ENCODE measurements at places on chromosomes 7 and 10.

GRCh38 chr7:17054206-17054605 lies 172.4 kb upstream of the AGR3 start:
- DNase-seq = no peak

GRCh38 chr10:30154126-30154525 lies 94.7 kb upstream of the JCAD start:
- no peak for DNase-seq

DNA sequence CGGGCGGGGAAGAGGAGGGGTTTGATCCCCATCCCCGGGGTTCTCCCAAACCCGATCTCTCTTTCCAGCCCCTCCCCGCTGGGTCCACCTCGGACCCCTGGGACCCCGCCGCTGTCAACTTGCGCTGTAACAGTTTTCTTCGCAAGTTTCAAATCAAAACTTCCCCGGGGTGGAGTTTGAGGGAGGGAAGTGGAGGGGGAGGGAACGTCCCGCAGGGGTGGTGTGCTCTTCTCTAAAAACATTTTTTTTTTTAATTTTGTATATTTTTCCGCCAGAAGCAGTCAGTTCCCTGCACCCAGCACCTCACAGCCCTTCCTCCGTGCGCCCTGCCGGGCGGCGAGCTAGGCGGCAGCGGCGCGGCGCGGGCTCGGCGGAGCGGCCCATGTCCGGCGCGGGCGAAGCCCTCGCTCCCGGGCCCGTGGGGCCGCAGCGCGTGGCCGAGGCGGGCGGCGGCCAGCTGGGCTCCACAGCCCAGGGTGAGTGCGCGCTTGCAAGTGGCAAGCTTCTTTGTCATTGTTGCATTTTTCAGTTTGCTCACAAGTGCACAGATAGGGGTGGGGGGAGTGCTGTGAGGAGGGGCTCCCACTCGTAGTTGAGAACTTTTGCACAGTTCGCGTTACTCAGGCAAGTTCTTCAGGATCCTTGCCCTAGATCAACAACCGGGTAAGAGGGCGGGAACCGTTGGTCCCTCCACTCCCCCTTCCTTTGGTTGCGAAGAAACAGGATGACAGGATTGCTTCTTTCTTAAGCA lies 933 bp downstream of the MDFIC start:
- peak; percentile 29 for DNase-seq

GRCh38 chr10:100522945-100523344 lies 3.3 kb upstream of the SEC31B start:
- no peak for DNase-seq

- no peak for DNase-seq
Observed at GRCh38 chr7:82926477-82926876, 236.2 kb downstream of the PCLO start.

DNA sequence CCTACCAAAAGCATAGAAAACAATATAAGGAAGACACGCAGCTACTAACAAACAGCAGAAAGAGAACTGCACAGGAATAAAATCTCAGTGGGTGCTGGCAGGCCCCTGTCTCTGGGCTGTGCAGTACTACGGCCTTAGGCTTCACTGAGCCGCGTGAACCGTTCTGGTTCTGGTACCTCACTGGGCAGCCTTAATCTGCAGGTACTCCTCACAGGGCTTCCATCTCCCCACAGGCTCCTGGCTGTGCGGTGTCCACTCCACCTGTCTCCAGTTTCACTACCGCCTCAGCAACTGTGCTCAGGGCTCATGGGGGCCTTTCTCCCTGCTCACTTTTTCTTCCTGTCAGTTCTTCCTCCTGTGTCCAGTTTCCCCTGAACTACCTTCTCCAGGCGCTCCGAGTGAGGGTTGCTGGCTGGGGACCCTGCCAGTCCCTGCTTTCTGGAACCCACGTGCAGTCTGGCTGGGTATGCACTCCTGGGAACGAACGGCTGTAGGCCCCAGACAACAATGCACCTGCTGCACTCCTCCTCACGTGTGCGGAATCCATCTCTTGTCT lies 75.7 kb downstream of the VIPR2 start:
- no peak for DNase-seq

GRCh38 chr7:129989466-129989865 lies 36.7 kb upstream of the UBE2H start:
- DNase-seq = no peak

- DNase-seq = no peak
Observed at GRCh38 chr7:80047856-80048459, 86.7 kb upstream of the GNAI1 start.

GRCh38 chr7:156429514-156429913 lies 211.1 kb upstream of the RNF32 start:
- DNase-seq = no peak

- no peak for DNase-seq
Observed at GRCh38 chr10:107103174-107104025, 61.1 kb downstream of the SORCS1 start.

GRCh38 chr10:16944402-16944801 lies 127.2 kb upstream of the RSU1 start:
- no peak for DNase-seq

DNA sequence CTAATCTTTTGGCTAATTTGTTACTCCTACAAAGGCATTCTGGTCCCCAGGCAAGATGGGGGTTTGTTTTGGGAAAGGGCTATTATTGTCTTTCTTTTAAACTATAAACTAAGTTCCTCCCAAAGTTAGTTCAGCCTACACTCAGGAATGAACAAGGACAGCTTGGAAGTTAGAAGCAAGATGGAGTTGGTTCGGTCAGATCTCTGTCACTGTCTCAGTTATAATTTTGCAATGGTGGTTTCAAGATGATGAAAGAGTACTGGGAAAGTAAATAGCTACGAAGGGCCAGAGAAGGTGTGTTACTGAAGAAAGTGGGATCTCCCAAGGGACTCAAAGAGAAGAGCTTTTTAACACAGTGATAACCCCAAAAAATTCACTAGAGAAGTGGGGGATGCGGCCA lies 10.3 kb upstream of the MYO1G start:
- no peak for DNase-seq

GRCh38 chr10:30437031-30437841 lies 3.3 kb downstream of the MAP3K8 start:
- no peak for DNase-seq

DNA sequence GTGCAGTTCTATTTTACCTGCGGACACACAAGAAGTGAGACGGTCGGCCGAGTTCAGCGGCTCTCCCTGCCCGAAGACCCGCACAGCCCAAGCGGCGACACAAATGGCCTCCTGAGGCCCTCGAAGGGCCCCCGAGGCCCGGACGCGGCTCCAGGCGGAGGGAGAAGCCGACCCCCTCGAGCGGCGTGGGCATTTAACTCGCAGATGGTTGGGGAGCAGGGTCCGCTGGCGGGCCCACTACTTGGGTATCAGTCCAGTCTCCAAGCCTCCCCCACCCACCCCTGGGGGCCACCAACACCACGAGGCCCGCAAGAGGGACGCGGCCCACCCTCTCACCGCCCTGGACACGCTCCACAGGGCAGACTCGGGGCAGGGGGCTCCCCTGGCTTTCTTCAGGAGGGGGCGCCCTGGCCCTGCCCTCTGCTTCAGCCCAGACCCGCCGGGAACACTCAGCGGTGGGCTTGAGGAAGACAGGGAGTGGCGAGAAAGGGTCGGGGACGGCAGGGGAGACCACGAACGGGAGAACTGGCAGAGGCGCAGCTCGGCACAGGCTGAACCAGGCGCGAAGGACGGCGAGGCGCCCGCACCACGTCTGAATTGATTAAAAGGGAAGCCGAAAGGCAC lies 1.7 kb downstream of the IGF2BP3 start:
- no peak for DNase-seq

GRCh38 chr7:95018021-95018420 lies 110.6 kb downstream of the PPP1R9A start:
- DNase-seq = no peak

DNA sequence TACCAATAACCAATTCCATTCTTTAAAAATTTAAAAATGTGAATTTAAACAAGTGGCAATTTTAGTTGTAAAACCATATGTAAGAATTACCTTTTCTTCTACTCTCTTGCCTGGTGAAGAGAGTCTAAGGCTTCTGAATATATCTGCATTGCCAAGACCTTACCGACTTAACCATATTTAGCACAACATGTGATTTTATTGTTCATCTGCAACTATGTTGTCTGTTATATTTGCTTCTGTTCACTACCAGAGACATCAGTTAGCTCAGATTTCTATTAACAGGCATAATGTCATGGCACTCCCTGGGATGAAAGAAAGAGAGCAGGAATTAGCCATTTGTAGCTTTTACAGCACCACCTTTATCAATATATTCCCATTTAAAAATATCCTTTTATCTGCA lies 55.3 kb downstream of the CHN2 start:
- no peak for DNase-seq

- DNase-seq = no peak
Observed at GRCh38 chr10:61688551-61689308, 26.0 kb downstream of the CABCOCO1 start.

DNA sequence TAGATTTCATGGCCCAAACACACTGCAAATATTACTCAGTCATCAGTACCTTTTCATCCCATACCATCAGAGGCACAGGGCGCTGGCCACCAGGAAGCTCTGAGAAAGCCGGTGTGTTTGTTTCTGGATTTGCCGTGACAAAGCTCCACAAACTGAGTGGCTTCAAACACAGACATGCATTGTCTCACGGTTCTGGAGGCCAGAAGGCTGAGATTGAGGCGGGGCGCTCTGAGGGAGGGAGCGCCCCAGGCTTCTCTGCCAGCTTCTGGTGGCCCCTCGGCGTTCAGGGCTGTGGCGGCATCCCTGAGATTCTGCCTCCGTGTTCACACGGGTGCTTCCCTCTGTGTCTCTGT lies 3.7 kb upstream of the TTYH3 start:
- no peak for DNase-seq

GRCh38 chr7:1919539-1920265 lies 249.6 kb downstream of the ELFN1 start:
- no peak for DNase-seq

- no peak for DNase-seq
Observed at GRCh38 chr7:90320418-90320800, 695 bp downstream of the FAM237B start.
